AG04450 (cell line): ENCODE measurements at places on chromosomes 13 and 19.
A peak's percentile ranks its signal among the peaks of the same experiment; 100 is the strongest.

- no peak for DNase-seq
Measured at GRCh38 chr19:17517898-17518297, 6.4 kb downstream of the PGLS start.

GRCh38 chr19:51566489-51567100 lies 4.5 kb upstream of the ZNF175 start:
- no peak for DNase-seq

DNA sequence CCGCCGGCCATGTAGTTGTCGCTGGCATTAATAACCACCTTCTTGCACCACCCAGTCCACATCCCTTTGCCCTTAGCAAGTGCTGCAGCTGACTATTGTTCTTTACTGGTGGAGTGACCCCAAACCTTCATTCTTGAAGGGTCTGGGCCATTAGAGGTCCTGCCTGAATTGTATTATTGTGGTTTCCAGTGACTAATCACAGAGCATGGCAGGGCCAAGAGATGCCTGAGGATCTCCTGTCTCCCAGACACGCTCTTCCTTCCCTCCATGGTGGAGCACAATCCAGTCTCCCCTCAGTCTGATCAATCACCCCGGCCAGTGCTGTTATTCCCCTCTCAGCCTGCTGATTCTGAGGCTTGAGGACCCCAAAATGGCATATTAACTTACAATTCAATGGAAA lies 39.0 kb downstream of the C1QTNF9 start:
- DNase-seq = no peak

GRCh38 chr13:60482012-60482411 lies 85.0 kb downstream of the TDRD3 start:
- DNase-seq = no peak

DNA sequence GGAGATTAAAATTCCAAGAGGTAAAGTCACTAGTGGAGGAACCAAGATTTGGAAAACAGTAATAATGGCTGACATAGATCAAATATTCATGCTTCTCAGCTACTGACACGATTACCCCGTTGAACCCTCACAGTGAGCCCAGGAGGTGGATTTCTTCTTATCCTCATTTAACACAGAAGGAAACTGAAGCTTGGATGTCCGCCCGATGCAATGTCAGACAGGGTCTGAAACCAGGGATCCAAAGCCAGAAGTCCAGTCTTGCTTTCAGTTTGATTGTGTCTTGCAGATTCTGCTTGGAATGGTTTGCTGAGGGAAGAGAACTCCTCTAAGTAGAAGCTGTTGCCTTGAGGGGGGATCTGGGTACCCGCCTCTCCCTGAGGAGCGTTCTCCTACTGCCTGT lies 404.7 kb downstream of the KCNRG start:
- no peak for DNase-seq

GRCh38 chr13:112252804-112253590 lies 123.2 kb upstream of the SPACA7 start:
- no peak for DNase-seq

DNA sequence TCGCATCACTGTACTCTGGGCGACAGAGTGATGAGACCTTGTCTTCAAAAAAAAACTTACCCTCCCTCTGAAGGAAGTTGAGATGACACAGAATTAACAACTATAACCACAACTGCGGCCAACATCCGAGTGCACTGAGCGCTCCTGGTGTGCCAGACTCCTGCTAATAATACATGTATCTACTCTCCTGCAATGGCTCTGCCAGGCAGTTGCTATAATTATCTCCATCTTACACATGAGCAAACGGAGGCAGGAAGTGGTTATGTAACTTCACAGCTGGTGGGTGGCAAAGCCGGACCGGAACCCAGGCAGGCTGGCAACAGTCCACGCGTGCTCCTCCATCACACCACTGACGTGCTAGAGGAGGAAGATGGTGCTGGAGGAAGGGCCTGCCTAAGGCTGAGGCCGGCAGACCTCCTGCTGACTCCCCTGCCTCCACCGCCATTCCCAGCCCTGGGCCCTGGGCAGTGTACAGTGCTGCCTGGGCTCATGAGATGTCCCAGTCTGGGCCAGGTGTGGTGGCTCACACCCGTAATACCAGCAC lies 12.6 kb downstream of the XRCC1 start:
- peak; percentile 20 for DNase-seq

- DNase-seq = no peak
Measured at GRCh38 chr13:37870895-37871550, 1.5 kb upstream of the TRPC4 start.

DNA sequence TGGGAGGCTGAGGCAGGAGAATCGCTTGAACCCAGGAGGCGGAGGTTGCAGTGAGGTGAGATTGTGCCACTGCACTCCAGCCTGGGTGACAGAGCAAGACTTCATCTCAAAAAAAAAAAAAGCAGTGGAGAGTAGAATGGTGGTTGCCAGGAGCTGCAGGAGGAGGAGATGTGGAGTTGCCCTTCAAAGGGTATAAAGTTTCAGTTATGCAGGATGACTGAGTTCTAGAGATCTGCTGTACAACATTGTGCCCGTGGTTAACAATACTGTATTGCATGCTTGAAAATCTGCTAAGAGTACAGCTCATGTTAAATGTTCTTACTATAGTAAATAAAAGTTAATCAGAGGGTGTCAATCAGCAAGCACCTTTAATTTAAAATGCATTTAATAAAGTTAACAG lies 28.4 kb upstream of the LATS2 start:
- no peak for DNase-seq

DNA sequence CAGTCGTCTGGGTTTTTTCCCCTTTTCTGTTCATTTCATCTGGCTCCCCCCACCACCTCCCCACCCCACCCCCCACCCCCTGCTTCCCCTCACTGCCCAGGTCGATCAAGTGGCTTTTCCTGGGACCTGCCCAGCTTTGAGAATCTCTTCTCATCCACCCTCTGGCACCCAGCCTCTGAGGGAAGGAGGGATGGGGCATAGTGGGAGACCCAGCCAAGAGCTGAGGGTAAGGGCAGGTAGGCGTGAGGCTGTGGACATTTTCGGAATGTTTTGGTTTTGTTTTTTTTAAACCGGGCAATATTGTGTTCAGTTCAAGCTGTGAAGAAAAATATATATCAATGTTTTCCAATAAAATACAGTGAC lies 9.3 kb downstream of the CALM3 start:
- DNase-seq = no peak

DNA sequence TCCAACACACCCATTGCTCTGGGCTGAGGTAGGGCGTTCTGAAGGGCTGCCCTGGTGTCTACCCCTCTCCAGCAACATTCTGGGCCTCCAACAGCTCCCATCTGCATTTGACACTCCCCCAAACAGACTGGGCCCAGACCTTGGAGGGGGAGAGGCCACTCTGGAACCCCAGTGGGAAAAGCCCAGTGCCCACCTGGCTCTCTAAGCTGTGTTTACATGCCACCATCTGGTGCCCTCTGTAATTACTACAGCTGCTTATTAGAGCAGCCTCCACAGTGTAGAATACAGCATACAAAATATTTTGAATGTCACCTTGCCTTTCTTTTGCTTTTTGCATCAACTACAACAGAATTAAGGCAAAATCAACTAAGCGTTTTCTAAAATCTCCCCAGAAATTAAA lies 35.8 kb upstream of the TM9SF2 start:
- no peak for DNase-seq

- DNase-seq = peak; percentile 60
Measured at GRCh38 chr13:106104281-106104901, 431.1 kb downstream of the EFNB2 start.

DNA sequence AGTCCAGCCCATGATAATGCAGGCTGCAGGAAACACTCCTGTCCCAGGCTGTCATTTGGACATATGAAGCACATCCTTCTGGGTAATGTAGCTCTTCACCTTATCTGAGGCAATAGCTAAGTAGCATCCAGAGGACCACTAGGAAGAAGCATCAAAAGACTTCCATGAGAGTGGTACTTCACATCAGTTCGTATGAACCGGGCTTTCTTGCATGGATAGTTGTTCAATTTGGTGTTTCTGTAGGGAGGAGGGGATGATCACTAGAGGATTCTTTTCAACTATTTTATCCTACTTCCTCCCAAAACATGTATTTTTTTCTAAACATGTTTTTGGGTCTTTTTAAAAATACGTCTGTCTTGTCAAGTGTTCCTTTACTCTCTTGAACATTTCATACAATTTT lies 12.9 kb downstream of the ZNF302 start:
- DNase-seq = no peak

- DNase-seq = no peak
Measured at GRCh38 chr19:23294141-23294540, 43.9 kb upstream of the ZNF724 start.

DNA sequence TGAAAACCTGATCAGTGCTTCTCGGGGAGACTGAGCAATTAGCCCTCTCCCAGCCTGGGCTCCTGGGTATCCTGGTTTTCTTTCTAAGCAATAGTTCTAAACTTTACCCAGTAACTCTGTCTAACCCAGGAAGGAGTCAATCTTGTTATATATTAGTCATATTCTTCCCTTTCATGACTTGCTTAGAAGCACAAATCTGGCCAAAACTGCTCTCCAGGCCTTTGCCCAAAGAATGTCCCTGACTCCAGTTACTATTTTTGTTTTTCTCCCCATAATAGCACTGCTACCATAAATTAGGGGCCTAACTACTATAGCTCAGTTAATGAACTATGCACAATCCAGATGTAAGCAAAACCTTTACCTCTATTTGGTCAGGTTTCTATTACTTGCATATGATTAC lies 355.8 kb upstream of the HTR2A start:
- DNase-seq = no peak

GRCh38 chr13:44719857-44720671 lies 143.9 kb upstream of the TSC22D1 start:
- DNase-seq = peak; percentile 30

- no peak for DNase-seq
Measured at GRCh38 chr13:78876915-78877549, 218.1 kb upstream of the OBI1 start.

DNA sequence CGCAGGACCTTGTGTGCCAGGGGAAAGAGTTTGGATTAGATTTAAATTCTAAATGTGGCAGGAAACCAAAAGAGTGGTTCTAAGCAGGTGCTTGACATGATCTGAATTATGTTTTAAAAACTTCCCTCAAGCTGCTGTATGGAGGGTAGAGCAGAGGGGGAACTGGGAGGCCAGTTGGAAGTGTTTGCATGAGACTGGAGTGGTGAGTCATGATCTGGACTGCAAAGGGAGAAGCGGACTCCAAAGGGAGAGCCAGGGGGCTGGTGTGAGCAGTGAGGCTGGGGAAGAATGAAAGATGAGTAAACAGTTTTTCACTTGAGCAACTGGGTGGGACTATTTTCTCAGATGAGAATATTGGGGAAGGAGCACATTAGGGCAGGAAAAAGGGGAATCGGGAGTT lies 206.1 kb downstream of the DNAJC15 start:
- DNase-seq = peak; percentile 43
